ENCODE measurements at places on chromosomes 3 and 15.

DNA sequence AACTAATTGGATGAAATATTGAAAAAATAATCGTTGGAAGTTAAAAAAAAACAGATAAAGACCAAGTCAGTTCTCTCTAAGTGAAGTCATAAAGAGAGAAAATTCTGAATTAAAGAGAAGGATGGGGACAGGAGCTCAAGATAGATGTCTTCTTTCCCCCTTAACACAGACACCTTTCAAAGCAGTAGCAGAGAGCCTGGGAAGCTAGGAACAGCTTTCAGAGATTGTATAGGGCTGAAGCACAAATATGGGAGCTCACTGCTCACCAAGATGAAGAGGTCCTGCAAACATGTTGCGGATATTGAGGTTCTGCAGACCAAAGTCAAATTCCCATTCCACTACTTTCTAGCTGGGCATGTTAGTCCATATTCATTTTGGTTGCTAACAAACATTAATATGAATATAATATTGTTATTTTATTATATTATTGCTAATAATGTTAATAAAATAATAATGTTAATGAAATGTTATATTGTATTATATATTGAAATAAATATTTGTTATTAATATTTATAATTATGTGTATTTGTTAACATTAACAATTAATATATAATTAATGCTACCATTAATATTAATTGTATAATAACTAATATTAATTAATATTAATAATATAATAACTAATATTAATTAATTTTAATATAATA is 319.1 kb downstream of the OXSM start:
- DNase-seq = no peak

DNA sequence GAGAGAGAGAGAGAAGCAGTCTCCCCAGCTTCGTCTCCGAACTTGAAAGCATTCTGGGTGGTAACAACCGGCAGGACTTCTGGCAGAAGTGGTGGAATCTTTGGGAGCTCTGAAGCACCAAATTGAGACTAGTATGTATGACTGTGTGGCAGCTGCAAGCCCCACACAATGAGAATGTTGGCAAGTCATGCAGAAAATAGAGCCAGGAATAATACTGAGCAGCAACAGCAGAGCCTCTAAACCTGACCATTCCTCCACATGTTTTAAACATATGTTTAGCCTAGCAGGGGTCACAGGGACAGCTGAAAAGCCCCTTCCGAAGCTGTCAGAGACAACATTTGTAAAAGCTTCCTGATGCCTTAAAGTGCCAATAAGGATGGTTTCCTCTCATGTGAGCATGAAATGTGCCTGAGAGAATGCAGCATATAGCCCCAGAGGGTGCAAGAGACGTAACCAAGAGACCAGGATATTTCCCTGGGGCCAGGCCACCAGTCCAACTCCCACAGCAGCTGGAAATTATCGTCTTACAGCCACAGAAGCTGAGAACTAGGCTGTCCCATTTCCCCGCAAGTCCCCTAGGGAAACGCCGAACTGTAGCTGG is 178.6 kb upstream of the CCDC54 start:
- no peak for DNase-seq

DNA sequence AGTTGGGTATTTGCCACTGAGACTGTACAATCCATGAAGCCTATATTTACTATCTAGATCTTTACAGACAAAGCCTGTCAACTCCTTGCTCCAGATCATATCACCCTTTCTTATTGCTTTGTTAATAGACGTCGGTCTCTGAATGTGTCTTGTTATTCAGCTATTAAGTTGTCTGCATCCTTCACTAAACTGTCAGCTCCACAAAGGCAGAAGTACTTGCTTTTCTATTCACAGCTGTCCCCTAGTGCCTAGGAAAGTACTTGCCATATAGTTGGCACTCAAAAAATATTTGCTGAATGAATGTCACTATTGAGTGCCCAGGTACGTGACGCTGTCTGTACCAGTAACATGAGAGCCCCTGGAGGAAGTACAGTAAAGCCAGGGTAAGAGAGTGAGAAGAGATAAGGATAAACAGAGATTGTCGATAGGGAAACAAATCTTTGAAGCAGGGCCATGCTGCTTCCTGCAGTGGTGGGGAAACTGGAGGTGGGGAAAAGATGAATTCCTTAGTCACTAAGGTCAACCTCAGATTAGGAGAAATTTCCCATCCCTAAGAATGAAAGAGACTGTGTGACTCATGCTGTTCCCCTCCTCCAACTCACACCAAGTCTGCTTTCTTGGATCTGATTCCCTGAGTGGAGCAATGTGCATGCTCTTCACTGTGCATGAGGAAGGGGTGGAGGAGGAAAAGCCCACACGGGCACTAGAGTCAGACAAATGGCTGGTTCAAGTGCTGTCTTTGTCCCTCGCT is 36.3 kb downstream of the PRICKLE2 start:
- DNase-seq = no peak

DNA sequence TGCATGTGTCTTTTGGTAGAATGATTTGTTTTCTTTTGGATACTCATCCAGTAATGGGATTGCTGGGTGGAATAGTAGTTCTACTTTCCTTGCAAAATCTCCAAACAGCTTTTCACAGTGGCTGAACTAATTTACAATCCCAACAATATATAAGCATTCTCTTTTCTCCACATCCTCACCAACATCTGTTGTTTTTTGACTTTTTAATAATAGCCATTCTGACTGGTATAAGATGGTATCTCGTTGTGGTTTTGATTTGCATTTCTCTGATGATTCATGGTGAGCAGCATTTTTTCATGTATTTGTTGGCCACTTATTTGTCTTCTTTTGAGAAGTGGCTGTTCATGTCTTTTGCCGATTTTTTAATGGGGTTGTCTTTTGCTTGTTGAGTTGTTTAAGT is 55.8 kb downstream of the ST8SIA2 start:
- no peak for DNase-seq

- DNase-seq = no peak
Observed at GRCh38 chr3:31968369-31968926, 12.6 kb downstream of the OSBPL10 start.

- no peak for DNase-seq
Observed at GRCh38 chr3:124413393-124413792, 316.9 kb upstream of the UMPS start.

DNA sequence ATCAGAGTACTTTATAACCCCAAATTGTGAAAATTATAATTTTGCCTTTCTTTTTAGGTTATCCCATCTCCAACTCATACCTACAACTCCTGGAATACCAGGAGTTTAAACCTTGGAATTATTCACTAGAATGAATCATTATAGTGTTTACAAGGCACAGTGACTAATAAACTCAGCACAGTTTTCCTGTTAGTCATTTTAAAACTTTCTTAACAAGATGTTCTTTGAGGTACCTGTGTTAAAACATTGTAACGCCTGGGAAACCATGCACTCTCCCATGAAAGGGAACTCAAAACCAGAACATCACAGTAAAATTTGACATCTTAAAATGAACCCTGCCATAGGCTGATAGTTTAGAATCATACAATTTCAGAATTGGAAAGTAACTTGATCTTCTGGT is 132.4 kb upstream of the OSTN start:
- DNase-seq = no peak

DNA sequence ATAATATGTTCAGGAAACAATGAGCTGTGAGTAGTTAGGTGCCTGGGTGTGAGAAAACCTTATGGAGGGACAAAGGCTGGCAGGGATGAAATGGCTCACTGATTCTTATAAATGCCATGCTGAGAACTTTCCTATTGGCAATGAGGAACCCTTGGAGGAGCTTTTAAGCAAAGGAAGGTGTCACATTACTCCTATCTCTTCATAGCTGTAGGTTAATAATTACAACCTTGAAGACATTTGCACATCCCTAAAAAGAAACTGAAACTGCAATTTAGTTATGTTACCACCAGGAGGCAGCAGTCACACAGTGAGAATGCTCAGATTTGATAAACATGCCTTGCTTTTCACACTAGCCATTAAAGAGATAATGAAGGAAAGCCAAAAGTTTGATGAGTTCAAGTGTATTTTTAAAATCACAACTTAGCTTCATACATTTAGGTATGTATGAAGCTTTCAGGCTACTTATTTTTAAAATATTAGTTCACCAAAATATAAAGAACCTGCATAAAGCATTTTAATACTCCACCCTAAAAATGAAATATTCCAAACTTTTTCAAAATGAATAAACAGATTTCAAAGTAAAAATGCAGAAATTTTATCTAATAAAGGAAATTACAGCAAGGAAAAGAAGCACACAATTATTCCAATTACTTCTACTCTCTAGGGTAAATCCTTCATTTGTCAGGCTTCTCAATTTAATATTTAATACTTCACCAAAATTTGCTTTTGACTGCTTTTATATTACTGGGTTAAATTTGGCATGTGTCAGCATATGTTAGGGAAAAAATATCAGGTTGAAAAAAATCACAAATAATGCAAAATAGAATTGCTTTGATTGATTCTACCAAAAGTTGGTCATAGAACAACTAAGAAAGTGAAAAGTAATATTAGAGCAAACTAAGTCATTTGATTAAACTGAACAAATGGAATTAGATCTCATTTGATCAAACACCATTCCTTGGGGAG is 136.9 kb upstream of the SLC2A2 start:
- DNase-seq = no peak

- DNase-seq = peak; percentile 31
Observed at GRCh38 chr3:46087871-46088270, 60.6 kb upstream of the XCR1 start.

DNA sequence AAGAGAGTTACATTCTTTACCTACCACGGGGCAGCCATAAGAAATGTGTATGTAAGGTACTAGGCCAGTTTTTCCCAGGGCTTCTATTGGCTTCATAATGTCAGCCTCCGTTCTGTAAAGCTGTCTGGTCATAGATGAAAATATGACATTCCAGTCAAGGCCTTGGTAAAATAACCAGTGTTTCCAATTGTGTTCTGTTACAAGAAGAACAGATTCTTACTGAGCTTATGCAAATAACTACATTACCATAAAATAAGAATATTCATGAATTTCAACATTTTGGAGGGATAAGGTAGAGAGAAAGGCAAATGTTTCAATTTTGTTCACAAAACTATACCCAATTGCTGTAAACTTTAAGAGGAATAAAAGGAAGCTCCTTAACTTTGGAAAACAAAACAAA is 315.5 kb downstream of the THSD4 start:
- no peak for DNase-seq

DNA sequence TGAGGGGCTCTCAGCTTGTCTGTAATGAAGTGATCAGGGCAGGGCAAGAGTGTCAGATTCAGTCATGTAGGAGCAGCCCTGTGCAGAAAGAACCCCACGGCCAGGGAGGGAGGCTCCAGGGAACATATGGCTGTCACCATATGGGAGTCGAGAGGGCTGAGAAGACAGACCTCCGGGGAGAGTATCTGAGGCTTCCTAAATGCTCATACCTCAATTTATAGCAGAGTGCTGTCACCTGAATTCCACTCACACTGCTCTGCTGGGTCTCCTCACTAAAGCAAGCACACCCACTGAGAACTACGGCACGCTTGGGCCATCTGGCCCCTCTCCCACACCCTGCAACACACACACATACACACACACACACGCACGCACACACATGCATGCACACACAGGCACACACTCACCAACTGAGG is 92.3 kb upstream of the TJP1 start:
- DNase-seq = no peak

- no peak for DNase-seq
Observed at GRCh38 chr3:127783642-127784160, 38.6 kb downstream of the MGLL start.

GRCh38 chr3:186286114-186286513 is 75.9 kb downstream of the DGKG start:
- no peak for DNase-seq

- DNase-seq = no peak
Observed at GRCh38 chr15:41985236-41986160, 13.1 kb upstream of the EHD4 start.

- no peak for DNase-seq
Observed at GRCh38 chr15:67799801-67800205, 25.5 kb upstream of the SKOR1 start.

- no peak for DNase-seq
Observed at GRCh38 chr15:74340150-74340549, 27.3 kb downstream of the CYP11A1 start.

- DNase-seq = no peak
Observed at GRCh38 chr3:34216711-34217335, 418.4 kb downstream of the PDCD6IP start.

DNA sequence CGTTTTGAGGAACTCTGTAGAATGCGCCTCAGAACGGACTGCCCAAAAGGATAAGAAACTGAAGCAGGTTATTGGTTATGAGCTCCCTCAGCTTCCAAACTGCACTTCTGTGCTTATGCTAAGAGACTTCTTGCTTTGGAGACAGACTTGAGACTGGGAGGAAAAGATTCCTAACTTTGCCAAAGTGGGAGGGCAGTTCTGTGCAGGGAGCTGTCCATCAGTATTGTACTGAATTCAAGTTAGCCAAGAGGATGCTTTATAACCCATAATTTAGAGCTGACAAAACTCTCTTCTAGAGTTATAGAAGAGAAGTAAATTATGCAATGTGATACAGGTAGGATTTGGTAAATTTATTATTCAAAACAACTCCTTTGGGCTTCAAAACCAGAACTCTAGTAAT is 519.8 kb upstream of the GBE1 start:
- no peak for DNase-seq

DNA sequence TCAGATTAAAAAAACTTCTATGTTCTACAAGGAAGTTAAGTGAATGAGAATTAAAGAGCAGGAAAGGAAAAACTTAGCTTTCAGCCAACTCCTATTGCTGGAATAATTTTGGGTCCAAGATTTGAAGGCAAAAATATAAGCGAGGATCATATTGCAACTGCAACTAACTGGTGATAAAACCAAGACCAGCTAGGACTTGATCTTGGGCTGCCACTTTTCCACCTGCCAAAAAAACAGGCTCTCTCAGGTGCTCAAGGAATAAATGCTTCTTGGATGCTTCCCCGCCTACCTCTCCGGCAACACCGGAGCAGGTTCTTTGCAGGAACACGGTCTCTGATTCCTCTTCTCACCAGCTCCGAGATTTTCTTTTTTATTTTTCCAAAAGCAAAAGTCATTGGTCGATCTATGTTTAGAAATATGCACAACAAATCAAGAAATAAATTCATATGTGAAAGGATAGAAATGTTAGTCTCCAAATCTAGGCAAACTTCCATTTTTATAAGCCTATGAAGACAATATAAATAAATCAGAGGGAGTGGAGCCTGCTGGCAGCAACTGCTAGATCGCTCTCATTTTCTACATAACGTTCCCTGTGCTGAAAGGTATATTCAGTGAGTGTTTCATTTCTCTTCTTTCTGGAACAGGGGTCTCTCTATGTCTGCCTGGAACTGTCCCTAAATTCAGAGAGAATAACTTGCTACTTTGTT is 241.9 kb downstream of the NTRK3 start:
- DNase-seq = no peak

GRCh38 chr3:61093364-61093763 is 157.9 kb downstream of the FHIT start:
- no peak for DNase-seq

DNA sequence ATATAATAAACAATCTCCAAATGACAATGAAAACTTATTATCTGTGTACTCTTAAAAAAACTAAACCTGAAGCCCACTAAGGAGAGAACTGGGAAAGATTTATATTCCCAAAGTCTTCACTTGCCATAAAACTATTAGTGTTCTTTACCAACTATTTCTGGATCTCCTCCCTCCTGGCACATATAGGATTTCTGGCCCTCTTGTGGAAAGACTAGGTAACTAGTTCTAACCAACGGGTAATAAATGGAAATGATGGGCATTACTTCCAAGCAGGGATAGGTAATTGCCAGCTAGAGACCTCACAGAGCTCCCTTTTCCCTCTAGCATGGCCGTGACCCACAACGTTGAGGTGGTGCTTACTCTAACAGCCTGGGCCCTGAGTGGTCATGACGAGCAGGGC is 110.1 kb downstream of the DNAH12 start:
- DNase-seq = no peak

GRCh38 chr3:197219619-197220018 is 78.8 kb downstream of the DLG1 start:
- no peak for DNase-seq
